Stimulated activated naive CD8-positive, alpha-beta T cell treated with anti-CD3 and anti-CD28 coated beads, Interleukin-15, Interleukin-2, amounts not matched to agents 100 U/mL and 50 U/mL, for 24 hours (primary cell): ENCODE measurements at places on chromosomes 1 and 21.

GRCh38 chr1:177732178-177732577, 237.7 kb downstream of the SEC16B start:
- DNase-seq, result no peak

- no peak for DNase-seq
Measured at GRCh38 chr1:222240536-222241181, 307.2 kb downstream of the HHIPL2 start.

GRCh38 chr1:54003249-54003646, 14.7 kb downstream of the LDLRAD1 start:
- no peak for DNase-seq

GRCh38 chr1:225400968-225401367, 26.9 kb downstream of the LBR start:
- no peak for DNase-seq

GRCh38 chr1:112743174-112744008, 28.3 kb upstream of the PPM1J start:
- no peak for DNase-seq

DNA sequence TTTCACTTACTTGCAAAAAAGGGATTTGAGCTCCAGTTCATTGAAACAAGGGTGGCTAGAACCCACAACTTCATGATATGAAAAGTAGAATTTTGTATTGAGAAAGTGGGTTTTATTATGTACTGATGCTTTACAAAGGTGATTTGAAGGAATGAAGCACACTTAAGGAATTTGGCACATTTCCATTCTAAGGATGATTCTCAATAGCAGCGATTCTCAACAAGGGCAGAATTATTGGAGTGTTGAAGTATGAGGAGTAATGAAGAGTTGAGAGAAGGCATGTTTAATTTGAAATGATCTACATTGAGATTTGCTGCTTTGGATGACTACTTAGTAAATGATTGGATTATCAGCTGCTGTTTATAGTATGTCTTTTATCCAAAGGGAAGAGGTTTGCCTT, 54.7 kb downstream of the FNBP1L start:
- no peak for DNase-seq

DNA sequence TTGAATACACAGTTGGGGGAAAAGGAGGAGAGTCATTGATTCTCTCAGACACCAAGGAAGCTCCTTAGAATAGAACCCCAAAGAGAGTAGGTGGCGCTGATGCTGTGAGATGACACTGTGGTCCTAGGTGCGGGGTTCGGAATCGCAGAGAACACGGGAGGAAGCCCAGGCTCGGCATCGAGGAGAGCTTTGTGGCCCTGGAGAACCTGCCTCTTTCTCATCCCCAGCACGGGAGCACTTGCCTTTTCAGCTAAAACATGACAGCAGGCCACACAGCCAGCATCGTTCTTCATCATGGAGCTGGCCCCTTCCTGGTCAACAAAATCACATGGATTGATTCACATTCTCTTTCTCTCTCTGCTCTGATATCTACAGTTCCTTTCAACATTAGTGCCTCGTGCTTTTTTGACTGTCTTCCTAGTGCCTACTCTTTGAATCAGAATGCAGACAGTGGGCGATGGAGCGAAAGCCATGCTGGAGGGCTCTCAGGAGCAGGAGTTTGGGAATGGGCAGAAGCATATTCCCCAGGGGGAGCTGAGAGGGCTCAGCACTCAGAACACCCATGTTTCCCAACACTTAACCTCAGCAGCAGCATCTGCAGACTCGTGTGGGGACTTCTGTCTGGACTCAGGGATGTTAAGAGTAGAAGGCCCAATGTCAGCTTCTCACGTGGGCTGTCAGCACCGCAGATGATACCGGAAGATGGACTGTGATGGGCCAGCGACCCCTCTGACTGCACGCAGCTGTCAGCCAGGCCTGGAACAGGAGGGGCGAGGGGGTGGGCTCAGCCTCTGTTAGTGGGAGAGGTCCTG, 539.4 kb downstream of the KIF26B start:
- no peak for DNase-seq

- no peak for DNase-seq
Measured at GRCh38 chr21:25626757-25627156, 12.3 kb upstream of the JAM2 start.

DNA sequence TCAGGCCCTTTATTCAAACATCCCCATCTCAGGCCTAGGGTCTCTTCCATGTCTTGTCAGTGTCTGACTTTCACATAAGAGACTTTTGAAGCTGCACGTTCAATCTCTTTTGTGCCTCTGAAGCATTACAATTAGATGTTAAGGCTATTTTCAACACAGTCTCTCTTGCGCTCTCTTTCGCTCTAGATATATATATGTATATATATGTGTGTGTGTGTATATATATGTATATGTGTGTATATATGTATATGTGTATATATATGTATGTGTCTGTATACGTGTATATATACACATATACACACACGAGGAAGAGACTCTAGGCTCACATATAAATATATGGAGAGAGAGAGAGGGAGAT, 162.5 kb upstream of the RNPC3 start:
- DNase-seq, result no peak

DNA sequence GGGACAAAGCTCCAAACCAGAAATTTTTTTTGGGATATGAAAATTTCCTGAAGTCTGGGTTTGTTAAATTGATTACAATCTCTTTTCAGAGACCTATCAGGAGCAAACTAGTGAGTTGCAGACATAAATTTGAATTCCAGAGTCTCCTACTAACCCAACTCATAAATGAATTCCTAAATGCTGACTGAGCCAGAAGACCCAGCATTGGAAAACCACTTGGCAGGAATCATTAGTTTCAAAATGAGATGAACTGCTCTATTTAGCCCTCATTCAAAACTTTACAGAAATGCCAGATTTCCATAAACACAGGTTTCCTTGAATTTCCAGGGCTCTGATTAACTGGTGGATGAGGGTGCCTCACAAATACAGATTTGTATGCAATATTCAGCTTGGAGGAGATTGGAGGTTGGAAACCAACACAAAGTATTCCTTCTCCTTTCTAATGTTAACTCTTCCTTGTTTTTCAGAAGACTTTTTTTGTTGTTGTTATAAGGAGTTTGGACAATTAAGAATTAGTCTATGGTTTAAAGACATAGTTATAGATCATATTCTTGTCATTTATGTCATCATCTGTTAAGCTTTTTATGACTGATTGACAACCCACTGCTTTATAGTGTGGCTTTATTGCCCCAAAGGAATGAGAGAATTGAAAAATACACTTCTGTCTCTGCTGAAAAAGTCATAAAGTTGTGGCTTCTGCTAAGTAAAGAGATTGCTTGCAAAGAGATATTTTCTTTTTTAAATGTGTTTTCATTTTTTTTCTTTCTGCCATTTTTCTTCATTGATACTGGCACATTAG, 222.8 kb downstream of the HLX start:
- DNase-seq, result no peak

GRCh38 chr1:217418269-217419193, 212.4 kb downstream of the GPATCH2 start:
- no peak for DNase-seq

DNA sequence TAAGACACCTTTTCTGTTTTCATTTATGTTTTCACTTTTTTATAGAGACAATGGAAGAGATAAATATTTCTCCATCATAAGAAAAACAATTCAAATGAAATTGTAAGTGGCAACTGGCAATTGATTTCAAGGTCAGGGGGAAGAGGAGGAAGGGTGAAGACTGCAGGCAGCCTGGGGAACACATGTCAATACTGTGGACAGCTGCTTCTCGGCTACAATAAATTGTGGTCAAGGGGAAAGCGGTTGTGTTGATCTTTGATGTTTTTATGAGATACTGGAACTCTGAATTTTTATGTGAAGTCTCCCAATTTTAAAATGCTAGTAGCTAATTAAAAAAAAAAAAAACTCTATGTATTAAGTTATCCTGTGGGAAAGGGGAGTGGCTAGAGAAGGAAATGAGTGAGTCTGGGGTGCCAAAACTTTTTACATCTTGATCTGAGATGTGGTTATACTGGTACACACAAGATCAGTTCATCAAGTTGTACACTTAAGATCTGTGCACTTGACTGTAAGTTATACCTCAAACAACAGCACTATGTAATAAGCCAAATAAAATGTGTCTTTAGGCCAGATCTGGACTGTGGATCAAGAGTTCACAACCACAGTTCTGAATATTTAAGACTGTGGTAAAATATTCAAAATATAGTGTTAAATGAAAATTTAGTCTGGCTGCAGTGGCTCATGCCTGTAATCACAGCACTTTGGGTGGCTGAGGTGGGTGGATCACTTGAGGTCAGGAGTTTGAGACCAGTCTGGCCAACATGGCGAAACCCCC, 18.0 kb downstream of the SSX2IP start:
- no peak for DNase-seq

DNA sequence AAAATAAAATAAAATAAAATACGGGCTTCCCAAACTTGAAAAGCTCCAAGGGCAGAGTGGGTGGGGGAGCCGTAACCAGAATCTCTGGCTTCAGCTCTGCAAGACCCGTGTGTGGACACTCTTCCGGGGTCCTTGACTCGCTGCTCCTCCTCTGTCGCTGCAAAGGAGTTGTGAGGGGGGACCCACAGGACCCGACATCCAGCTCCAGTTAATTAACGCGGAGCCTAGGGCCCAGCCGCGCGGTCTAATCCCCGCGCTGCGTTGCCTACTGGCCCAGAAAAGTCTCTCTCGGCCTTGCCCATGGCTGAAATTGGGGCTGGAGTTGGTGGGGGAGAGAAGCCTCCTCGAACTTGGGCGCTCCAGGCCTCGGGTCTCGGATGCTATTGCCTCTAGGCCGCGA, 1.8 kb downstream of the LMX1A start:
- no peak for DNase-seq
